GM04503 (cell line): ENCODE measurements at places on chromosomes 3 and 15.

DNA sequence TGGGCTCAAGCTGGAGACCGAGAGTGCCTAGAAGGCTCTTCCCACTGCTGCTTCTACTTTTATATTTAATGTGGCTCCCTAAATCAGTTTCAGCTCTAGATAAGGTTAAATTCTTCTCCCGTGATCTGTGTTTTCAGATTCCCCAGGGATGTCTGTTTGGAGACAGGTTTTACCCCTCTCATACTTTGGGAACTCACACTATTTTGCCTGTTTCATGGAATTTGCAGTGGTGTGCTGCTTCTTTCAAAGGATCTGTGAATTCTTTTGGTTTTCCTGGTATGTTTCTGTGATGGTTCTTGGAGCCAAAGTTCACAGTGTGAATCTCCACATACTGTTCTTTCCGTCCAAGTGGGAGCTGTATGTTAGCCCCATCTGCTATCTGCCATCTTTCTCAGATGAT lies 238.3 kb upstream of the SLITRK3 start:
- DNase-seq = no peak

DNA sequence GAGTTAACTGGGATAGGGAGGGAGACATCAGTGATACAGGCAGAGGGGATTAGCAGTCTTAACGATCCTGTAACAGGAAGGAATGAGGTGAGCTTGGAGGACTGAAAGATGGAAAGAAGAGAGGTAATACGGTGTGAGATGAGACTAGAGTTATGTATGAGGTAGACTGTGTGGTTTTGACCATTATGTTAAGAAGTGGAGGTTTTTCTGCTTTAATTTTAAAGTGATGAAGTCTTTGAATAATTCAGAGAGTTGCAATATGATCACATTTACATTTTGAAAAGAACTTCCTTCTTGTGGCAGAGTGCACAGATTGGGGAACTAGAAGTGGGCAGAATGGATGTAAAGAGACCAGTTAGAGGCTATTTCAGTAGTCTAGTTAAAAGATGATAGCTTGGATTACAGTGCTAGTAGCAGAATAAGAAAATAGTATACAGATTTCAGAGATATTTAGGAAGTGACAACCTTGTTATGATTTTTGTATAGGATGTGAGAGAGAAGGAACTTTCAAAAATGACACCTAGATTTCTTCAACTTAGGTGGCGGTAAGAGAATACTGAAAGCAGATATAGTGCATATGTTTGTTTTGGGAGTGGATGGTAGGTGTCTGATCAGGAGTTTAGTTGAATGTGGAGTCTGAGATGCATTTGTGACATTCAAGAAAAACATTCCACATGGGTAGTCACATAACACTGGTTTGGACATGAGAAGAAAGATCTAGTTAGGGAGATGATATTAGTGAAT lies 40.5 kb downstream of the STT3B start:
- DNase-seq = no peak

GRCh38 chr3:193902607-193903511 lies 233.1 kb upstream of the HES1 start:
- DNase-seq = no peak

- peak; percentile 83 for DNase-seq
These were observed 23.8 kb upstream of the TM2D3 start for GRCh38 chr15:101675796-101676582.

GRCh38 chr3:136730595-136731273 lies 21.4 kb downstream of the STAG1 start:
- DNase-seq = no peak

- DNase-seq = no peak
These were observed 22.5 kb upstream of the PLXND1 start for GRCh38 chr3:129629011-129629410.

DNA sequence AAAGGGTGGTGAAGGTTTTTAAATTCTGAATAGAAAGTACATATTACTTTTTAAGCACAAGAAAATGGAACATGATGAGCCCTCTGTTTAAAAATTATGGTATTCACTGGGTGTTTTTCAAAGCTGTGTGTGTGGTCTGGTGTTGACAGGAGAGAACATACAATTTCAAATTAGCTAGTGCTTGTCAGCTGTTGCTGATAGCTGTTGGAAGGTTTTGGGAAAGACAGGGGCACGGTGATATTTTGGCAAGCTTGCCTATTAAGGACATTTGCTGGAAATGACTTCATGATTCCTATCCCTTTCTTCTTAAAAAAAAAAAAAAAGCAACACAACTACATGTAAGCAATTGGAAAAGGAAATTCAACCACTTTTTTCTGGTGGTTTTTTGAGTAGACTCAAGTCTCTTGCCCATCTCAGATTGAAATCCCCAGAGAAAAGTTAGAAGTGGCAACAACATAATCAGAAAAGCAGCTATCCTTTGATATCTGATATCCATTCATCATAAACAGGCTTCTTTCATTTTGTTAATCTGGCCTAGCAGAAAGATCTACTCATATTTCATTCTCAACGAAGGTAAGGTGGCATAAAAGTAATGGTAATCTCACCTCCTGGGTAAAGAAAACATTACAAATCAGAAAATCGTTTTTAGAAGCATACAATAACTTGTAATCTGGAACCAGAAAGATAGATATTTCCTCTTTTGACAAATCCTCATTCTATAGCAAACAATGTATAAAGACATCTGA lies 130.0 kb downstream of the RBMS3 start:
- no peak for DNase-seq

GRCh38 chr3:152261329-152261728 lies 7.4 kb upstream of the MBNL1 start:
- no peak for DNase-seq

DNA sequence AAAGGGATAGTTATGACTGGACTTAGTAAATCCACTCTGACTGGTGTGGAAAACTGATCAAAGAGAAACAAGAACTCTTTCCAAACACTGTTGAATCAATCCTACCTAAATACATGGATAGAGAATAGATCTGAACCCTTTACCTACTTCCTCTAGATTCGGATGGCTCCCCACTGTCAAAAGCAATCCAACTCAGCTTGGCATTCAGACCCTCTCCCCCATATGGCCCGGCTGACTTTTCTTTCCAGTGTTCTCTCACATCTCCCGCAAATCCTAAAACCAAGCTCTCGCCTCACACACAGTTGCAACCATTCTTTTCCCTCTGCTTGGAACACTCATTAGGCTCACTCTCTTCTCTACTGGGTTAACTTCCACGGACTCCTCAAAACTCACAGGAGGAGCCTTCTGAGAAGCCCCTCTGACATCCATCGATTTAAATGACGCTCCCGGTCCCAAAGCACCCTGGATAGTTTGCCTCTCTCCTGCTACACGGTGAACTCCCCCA lies 639 bp downstream of the SPICE1 start:
- no peak for DNase-seq

DNA sequence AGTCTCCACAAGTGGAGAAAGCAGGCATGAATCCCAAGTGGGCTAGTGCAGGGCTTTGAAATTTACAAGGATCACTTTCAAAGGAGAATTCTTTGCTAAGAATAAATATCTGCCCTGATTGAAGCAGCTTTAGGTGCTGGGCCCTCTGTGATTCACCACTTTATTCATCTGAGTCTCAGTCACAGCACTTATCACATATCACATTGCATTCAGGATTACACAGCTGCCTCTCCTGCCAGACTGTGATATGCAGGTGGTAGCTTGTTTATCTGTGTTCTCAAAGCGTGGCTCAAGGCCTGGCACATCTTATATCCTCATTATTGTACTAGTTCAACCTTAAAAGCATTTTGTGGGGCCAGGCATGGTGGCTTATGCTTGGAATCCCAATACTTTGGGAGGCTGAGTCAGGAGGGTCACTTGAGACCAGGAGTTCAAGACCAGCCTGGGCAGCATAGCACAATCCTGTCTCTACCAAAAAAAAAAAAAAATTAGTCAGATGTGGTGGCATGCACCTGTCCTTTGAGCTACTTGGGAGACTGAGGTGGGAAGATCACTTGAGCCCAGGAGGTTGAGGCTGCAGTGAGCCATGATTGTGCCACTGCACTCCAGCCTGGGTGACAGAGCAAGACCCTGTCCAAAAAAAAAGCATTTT lies 156.9 kb upstream of the EIF1B start:
- DNase-seq = no peak

DNA sequence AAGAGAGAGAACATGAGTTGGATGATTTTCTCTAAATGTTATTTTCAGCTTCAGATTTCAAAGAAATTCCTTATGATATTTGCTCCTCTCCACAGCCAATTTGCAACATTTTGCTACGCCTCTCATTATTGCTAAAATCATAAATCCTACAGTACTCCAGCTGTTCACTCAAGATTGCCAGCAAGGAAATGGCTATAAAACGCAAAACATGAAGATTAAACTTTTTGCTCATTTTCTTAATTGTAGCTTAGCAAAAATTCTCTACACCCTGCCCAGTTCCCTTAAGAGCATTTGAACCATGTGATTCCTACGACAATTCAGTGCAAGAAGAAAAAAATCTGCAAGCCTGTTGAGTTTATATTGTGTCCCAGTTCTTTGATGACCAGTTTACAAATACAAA lies 6.8 kb downstream of the CHRNA3 start:
- no peak for DNase-seq

DNA sequence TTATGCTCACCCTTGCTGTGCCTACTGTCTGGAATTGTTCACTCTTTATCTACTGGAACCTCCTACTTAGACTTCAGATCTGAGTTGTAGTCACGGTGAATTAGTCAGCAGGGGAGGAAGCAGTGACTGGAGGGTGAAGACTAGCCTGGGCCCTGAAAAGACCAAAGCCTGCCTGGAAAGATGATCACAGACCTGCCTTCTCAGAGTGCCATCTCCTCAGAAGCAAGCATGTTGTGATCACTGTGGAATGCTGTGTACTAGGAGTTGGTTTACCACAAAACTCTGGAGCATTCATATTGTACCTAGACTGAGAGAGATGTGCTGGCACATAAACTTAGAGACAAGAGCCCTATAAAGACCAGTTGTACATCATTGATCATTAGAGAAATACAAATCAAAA lies 100.7 kb upstream of the SCN10A start:
- DNase-seq = peak; percentile 54

GRCh38 chr3:6862041-6862879 lies 1.3 kb downstream of the GRM7 start:
- no peak for DNase-seq

DNA sequence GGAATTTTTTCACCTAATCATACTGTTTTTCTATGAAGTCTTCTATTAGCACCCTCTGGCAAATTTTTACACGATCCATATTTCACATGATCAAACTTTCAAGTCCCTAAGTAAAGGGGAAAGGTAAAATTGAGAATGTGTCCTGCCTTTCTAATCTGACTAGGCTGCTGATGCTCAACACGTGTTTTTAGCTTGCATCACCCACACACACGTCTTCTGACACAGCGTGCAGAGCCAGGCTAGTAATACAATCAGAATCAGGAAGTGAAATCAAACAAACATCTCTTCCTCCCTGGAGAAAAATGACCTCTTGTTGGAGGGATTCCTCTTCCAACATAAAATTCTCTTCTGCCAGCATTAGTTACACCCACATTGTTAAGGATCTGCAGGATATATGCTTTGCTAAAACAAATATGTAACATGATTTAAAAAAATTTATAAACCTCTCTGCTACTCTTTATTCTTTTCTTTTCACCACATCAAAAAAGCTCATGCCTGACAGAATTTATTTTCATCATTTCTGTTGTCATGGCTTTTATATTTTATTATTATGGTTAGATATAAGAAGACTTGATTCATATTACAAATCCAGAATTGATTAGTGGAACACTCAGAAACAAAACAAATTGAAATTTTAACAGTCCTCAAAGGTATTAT lies 122.4 kb downstream of the RAP2B start:
- peak; percentile 78 for DNase-seq

- no peak for DNase-seq
These were observed 118.9 kb upstream of the IGF1R start for GRCh38 chr15:98529205-98530145.

DNA sequence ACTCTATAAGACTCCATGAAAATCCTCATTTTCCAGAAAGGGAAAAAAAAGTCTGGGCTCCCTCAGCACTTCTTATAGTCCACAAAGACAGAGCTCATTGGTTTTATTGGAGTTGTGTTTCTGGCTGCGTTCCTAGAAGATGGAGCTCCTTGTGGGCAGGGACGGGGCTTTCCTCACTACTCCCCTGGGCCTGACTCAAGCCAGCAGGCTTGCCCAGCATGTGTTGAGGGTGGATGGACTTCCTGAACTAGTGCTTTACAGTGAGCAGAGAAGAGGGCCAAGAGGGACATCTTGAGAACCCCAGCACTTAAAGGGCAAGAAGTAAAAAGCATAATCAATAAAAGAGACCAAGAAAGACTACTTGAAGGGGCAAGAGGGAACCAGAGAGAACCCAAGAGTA lies 43.2 kb upstream of the EPHB1 start:
- DNase-seq = no peak

GRCh38 chr3:54826251-54826691 lies 101.6 kb downstream of the LRTM1 start:
- peak; percentile 18 for DNase-seq

- DNase-seq = no peak
These were observed 52.6 kb downstream of the RFTN1 start for GRCh38 chr3:16460886-16461285.

- DNase-seq = no peak
These were observed 510.0 kb upstream of the ALCAM start for GRCh38 chr3:104856741-104857140.

GRCh38 chr3:84989102-84989501 lies 30.3 kb downstream of the CADM2 start:
- DNase-seq = no peak

- DNase-seq = no peak
These were observed 62.2 kb upstream of the ALCAM start for GRCh38 chr3:105304487-105304886.

DNA sequence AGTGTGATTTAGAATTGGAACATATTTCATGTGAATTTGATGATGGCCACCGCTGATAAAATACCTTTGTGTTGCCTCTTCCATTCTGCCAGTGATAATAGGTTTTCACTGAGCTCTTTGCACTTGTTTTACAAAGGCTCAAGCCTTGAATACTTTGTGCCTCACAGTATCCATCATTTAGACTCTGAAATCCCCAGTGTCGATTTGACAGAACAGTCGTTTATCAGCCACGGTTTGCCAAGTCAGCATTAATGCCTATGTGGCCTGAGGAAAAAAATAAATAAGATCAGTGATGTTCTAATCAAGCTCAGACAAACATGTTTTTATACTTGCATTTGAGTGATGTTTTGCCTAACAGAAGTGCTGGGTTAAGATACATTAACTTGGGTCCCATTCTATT lies 399.1 kb downstream of the RBMS3 start:
- DNase-seq = no peak

- DNase-seq = peak; percentile 86
These were observed 21.2 kb downstream of the PRKAR2A start for GRCh38 chr3:48826451-48826850.

- peak; percentile 91 for DNase-seq
These were observed 113.3 kb downstream of the SMAD6 start for GRCh38 chr15:66815318-66815717.

- DNase-seq = no peak
These were observed 227.5 kb downstream of the CADPS start for GRCh38 chr3:62647711-62648110.
